ENCODE measurements at places on chromosomes 12 and 14.

- no peak for DNase-seq
These were observed 15.2 kb upstream of the EAPP start for GRCh38 chr14:34554540-34555250.

- no peak for DNase-seq
These were observed 52.2 kb downstream of the ST8SIA1 start for GRCh38 chr12:22282283-22282682.

DNA sequence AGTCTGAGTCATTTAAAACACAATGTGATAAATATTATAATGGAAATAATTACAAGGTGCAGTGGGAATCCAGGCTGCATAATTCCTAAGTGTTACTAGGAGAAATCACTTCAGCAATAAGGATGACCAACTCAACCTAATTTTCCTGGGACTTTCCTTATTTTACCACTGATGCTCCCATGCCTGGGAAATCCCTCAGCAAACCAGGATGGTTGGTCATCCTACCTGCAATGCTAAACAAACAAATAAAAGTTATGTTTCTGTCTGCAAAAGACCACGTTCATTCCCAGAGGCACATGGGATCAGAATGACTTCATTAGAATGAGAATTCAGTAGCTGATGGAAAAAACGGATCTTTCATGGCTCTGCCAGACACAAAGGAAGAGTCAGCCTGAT is 130.8 kb upstream of the RAP1B start:
- DNase-seq: no peak

- no peak for DNase-seq
These were observed 151.1 kb upstream of the FKBP4 start for GRCh38 chr12:2643576-2644135.

DNA sequence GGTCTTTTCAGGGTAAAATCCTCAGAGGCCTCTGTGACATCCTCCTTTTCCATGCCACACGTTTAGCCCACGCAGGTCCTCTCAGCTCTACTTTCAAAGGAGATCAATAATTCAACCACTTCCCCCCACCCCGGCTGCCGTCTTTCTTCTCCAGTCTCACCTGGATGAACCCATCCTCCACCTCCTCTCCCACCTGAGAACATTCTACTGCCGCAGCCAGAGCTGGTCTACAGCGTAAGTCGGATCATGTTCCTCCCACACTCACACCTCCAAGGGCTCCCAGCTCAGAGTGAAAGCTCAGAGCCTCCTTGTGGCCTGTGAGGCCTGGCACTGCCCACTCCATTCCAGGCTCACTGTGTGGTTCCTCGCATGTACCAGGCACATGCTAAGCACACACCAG is 246.6 kb downstream of the CHST11 start:
- no peak for DNase-seq
